CD4-positive, alpha-beta T cell treated with Interleukin-12 subunit alpha and Interleukin-12 subunit beta, for 1 hour (primary cell): ENCODE measurements at places on chromosomes 1 and 21.

- DNase-seq = no peak
These were observed 93.9 kb downstream of the ADCY10 start for GRCh38 chr1:167819849-167820683.

DNA sequence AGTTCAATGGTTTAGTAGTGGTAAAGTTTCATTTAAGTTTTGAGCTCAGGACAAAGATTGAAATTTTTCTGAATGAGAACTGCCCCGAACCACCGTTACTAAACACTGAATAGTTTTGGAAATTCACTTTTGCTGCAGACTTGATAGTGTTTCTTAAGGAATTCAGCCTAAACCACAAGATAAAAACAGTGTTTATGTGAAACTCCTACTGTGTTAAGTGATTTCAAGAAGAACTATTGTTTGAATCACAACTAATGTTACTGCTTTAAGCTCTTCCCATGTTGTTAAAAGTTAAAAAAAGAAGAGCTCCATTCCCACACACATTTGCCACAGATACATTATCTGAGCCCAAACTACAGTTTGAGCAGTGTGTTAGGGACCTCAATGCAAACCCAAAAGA, 159.2 kb downstream of the DYRK1A start:
- DNase-seq = no peak

DNA sequence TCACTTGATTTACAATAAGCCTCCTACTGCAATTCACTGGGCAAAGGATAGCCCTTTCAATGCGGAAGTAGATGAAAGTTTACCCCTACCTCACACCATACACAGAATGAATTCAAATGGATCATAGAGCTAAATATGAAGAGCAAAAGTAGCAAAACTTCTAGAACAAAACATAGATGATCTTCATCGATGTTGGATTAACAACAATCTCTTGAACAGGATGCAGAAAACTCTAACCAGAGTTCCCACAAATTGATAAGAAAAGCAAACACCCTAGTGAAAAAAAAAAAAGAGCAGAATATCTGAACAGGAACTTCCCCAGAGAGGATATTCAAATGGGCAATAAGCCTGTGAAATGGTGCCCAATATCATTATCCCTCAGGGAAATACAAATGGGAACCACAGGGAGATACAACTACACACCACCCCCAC, 1.9 kb upstream of the UBASH3A start:
- no peak for DNase-seq

DNA sequence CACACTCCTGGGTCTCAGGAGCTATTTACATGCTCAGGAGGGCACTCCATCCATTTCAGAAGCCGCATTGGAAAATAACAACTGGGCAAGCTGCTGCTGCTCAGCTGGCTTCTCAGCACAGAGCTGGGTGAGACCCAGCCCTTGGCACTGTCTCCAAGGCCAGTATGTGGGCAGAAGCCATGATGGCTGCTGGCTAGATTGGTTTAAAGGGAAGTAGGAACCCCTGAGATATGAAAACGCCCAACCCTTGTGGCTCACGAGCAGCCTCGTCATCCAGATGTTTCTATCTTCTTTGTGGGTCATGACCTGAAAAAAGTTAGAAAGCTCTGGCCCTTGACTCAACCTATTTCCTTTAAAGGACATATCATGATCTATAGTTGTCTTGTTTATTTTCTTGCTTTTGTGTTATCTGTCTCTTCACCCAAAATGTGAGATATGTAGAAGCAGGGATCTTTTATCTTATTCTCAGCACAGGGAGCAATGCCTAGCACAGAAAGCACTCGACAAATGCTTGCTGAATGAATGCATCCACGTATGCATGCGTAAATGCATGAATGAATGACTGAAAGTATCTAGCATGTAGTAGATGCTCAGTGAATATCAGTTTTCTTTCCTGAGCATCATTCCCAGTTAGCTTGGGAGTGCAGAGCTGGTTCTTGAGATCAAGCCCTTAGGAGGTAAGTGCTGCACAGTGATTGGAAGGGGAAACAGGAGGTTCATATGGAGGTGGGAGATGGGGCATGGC, 11.6 kb downstream of the MYBPH start:
- DNase-seq = no peak

- DNase-seq = no peak
These were observed 16.8 kb downstream of the GNG4 start for GRCh38 chr1:235632506-235633401.

- no peak for DNase-seq
These were observed 426.5 kb upstream of the CAMK1G start for GRCh38 chr1:209156991-209157390.

- no peak for DNase-seq
These were observed 26.2 kb upstream of the UHMK1 start for GRCh38 chr1:162471290-162471853.

GRCh38 chr1:215202868-215203267, 120.3 kb downstream of the KCNK2 start:
- DNase-seq = no peak

DNA sequence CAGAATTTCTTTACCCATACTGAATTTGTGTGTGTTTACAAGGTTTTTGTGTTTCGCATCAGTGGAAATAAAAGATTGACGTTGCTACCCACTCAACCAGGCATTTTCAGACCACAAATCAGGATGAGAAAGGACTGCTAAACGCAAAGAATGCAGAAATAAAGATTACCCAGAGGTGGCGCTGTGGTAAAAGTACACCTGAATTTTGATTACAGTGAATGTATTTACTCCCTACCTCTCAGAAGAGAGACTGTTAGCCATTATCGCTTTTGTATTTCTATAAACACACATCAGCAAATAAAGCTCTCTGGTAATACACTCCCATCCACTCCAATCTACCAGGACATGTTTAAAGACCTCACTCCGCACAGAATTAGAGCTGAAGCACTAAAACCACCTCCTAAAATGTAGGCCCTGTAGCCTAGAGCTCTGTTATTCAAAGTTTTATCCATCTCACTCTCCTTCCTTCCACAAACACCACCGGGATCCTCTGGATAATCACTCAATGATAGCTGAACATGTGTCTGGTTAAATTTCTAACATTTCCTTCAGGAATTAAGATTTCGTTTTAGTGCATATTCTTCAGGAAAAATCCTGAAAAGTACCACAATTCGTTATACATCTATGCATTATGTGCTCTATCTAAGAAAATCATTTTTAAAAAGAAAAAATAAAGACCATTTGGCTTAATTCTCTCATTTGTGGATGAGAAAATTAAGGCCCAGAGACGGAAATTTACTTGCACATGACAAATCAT, 2.5 kb upstream of the LMO4 start:
- DNase-seq = peak; percentile 77

- no peak for DNase-seq
These were observed 30.0 kb upstream of the PADI6 start for GRCh38 chr1:17342014-17342441.
